Omental fat pad (tissue), 4 donors: ENCODE measurements at places on chromosomes 7 and 10.

DNA sequence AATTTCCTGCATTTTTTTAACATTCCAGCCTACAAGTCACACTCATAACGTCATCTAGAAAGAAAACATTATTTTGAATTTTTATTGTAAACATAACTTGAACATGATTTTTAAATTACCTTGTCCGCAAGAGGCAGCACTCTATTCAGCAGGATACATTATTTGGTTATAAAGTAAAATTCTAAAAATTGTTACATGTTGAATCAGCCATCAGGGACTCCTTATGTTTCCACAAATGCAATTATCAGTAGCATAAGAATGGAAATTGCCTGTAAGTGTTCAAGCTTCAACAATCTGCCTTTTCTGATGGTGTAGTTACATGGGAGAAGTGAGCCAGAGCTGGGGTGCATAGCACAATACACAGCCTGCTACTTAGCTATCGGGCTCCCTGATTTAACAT lies 97.5 kb downstream of the ZNF365 start:
- no peak for DNase-seq

DNA sequence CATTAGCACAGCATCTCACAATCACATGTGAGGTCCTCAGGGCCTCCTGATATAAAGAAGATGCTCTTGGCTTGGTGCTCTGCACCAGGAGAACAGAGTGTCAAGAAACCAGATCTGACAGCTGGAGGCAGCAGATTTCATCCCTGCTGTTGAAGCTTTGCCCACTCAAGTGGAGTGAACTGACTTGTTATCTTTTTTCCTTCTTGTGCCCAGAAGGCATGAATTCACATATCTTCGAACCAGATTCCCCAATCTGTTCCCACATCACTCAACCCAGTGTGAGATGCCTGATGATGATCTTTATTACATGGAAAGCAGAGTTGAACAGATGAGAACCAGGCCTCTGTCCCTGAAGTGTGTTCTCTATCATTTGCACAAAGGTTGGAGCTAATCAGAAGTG lies 521.0 kb downstream of the SORCS1 start:
- DNase-seq: no peak

- no peak for DNase-seq
Measured at GRCh38 chr7:47290867-47291266, 291.0 kb downstream of the TNS3 start.

GRCh38 chr10:56222237-56222636 lies 138.8 kb downstream of the ZWINT start:
- DNase-seq: no peak

DNA sequence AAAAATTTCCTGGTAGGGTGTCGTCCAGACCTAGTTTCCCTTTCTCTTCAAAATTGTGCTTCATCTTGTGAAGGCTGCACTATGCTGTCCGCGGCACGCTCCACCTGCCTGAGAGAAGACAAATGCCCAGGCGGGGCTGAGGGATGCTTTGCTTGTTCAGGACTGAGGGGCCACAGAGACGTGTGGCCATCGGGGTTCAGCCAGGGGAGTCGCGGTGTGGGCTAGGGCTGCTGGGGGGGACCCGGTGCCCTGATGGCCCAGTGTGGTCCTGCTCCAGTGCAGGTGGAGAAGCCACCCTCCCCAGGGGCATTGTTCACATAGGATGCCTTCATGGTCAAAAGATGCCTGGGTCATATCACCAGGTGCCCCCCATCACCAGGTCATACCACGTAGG lies 107.8 kb upstream of the SHH start:
- DNase-seq: no peak

- no peak for DNase-seq
Measured at GRCh38 chr7:88477976-88478375, 171.3 kb upstream of the STEAP4 start.

DNA sequence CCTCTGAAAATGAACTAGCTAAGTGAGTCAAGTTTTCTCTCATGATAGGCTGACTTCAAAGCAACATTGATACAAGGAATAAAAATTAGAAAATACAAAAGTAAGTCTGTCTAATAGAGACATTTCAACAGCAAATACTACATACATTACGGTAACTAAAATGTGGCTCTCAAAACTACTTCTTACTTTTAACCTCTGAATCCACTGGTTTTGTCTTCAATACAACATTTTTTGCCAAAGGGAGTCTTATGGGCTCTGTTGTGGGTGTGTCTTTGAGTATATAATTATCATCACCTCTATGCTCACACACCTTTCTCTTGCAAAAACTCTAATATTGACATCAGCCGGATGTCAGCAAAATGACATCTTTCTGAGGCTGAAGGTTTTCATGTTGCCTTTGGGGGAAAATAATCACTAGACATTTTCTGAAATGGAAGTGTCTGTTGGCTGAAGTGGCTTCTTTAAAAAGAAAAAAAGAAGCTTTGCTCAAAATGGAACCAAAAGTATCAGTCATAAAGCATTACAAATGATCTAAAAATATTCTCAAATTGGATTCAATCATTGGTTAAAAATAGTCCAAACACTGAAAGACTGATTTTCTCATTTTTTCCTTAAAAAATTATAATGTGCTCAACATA lies 41.8 kb upstream of the FAM133B start:
- DNase-seq: no peak

DNA sequence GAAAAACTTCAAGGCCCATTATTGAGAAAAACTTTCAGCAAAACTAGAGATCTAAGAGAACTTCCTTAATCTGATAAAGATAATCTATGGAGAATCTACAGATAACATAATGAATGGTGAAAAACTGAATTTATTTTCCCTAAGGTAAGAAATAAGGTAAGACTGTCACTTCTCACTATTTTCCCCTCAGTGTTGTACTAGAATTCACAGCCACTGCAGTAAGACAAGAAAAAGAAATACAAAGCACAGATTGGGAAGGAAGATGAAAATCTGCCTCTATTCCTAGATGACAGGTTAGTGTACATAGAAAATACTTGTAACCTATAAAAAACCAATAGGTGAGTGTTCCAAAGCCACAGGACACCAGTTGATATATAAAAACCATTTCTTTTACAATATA lies 220.7 kb upstream of the SHH start:
- no peak for DNase-seq

GRCh38 chr10:63718006-63718405 lies 196.8 kb downstream of the REEP3 start:
- DNase-seq: no peak

GRCh38 chr7:123864436-123864835 lies 19.5 kb downstream of the HYAL4 start:
- no peak for DNase-seq

DNA sequence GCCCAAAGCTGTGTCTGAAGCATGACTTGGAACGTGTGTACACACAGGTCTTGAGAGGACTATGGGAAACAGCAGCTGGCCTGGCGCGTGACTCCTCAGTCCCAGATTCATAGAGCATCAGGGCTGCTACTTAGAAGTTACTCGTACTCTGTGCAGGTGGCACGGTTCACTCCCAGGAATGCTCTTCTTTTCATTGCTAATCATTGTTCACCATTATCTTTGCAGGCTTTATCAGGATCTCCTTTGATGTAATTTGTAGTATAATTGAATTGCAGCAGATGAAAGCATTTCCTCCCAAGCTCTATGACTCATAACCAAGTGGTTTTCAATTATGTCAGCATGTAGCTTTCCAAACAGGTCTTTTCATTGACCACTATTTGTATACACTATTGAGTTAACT lies 938.9 kb downstream of the NRG3 start:
- DNase-seq: no peak

- no peak for DNase-seq
Measured at GRCh38 chr7:64555046-64555445, 7.8 kb downstream of the ZNF680 start.

DNA sequence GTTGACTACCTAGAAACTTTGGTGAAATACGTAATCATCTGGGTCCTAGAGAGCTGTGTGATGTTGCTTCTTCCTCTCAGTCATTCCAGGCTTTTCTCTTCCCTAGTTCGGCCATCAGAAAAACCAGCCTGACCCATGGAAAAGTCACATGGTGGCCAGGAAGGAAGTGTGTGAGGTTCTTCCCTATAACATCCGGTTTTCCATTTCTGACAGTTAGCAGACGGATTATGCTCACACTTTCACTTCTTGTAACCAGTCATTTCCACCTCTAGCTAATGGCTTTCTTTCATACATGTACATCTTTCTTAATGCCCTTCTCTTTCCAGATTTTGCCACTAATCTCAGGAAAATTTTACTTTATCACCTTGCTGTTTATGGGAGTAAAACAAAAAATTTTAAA lies 110.0 kb upstream of the GLCCI1 start:
- DNase-seq: no peak

- no peak for DNase-seq
Measured at GRCh38 chr10:25026463-25026862, 10.1 kb downstream of the THNSL1 start.

DNA sequence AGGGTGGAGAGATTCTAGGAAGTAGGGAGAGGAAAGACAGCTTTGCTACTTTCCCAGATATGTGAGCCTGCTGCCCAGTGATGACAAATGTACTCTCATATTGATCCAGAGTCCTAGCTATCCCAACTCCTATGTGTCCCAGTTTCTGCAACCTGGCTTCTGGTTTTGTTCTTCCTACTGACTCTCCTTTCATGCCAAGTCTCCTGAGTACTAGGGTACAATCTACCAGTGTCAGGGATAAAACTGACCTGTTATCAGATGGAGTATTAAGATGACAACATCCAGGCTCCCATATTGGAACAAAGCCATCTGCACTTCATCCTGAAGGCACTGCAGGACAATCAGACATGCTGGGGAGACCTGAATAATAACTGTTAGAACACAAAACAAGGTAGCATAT lies 233.7 kb upstream of the PHYHIPL start:
- DNase-seq: no peak

DNA sequence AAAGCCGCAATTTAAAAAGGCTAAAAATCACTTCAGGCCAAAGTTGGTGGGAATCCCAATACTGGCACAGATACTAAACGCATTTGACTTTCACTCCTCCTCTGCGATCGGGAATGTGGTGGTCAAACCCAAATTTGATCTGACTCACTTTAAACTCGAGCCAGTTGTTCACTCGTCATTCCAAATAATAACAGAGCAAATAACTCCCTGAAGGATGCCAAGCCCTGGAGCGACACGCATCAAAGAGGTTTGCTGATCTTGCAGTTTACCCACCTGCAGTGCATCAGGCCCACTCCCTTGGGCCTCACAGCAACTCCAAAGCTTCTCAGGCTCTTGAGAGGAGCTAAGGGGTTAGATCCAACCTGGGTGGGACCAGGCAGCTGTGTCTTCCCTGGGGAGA lies 12.2 kb downstream of the PTN start:
- DNase-seq: no peak

GRCh38 chr10:11813177-11813576 lies 10.0 kb upstream of the PROSER2 start:
- no peak for DNase-seq

DNA sequence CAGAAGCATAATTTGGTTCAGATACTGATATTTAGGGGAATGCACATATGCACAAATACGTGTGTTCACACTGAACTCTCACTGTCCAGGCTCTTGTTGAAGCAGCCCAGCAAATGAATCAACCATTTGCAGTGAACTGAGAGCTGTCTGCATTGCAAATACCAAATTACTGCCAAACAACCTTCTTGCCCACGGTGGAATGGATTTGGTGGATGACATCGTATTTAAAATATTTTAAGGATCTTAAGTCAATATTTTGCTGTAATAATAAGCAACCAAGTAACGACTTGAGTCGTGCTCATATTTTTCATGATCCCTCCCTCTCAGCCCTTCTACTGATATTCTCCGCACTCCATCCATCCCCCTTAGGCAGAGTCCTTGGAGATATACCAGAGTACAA lies 107.9 kb upstream of the FEZF1 start:
- DNase-seq: no peak

DNA sequence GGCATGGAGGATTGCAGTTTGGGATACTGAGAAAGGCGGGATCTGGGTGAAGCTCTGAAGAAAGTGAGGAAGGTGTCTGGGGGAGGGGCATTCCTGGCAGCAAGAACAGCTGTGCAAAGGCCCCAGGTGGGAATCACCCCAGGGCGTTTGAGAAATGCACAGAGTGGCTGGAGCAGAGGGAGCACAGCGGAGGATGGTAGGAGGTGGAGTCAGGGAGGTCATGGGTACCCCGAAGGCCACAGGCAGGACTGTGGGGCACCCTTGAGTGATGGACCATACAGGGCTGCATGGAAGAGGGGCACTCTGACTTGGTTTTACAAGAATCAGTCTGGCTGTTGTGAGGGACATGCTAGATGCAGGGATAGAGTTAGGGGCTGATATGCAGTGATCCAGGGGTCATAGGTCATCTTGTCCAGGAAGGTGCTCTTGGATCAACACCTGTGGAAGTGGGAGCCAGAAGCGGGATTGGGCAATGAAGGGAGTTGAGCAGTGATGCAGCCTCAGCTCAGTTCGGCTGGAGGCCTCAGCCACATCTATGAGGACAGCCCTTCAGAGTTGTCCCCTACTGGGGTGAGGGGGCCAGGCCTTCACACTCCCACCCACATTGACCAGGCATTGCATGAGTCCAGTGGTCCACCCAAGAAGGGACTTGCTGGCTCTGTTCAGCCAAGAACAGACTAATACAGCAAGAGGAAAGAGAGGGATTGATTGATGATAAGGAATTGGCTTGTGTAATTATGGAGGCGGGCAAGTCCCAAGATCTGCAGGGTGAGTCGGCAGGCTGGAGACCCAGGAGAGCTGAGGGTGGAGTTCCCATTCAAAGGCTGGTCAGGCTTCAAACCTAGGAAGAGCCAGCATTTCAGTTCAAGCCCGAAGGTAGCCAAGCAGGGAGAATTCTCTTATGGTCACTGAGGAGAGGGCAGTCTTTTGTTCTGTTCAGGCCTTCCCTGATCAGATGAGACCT lies 48.7 kb downstream of the TSPAN15 start:
- DNase-seq: no peak

DNA sequence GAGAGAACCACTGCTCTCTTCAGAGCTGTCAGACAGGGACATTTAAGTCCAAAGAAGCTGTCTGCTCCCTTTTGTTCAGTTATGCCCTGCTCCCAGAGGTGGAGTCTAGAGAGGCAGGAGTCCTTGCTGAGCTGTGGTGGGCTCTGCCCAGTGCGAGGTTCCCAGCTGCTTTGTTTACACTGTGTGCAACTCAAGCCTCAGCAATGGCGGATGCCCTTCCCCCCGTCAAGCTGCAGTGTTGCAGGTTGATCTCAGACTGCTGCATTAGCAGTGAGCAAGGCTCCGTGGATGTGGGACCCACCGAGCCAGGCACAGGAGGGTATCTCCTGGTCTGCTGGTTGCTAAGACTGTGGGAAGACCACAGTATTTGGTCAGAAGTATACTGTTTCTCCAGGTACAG lies 438.9 kb downstream of the ARL4A start:
- DNase-seq: no peak

GRCh38 chr7:23378996-23379395 lies 79.9 kb downstream of the MALSU1 start:
- DNase-seq: no peak

- DNase-seq: no peak
Measured at GRCh38 chr7:50687096-50687495, 95.6 kb downstream of the GRB10 start.

DNA sequence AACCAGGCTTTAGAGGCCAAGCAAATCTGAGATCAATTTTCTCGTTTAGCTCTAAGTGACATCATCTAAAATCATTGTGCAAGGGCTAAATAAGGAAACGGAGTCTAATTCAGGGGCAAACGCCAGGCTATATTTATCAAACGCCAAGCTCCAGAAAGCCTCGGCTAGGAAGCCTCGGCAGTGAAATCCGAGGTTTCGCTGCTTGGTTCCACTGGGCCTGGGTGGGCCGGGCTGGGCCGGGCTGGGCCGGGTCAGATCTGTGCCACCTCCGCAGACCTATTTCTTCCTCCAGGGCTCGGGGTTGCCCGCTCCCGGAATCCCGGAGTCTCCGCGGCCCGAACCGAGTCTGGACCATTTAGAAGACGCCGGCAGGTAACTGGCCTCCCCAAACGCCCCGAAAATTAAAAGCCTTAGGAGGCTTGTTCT lies 459 bp upstream of the FEZF1 start:
- no peak for DNase-seq

- DNase-seq: no peak
Measured at GRCh38 chr10:22740180-22740579, 25.8 kb upstream of the PIP4K2A start.
